ENCODE measurements at places on chromosomes 4 and X. TPM values are rescaled to one million over a fixed set of nuclear protein-coding genes. Genes with fewer than 3 reads are reported as not detected.

DNA sequence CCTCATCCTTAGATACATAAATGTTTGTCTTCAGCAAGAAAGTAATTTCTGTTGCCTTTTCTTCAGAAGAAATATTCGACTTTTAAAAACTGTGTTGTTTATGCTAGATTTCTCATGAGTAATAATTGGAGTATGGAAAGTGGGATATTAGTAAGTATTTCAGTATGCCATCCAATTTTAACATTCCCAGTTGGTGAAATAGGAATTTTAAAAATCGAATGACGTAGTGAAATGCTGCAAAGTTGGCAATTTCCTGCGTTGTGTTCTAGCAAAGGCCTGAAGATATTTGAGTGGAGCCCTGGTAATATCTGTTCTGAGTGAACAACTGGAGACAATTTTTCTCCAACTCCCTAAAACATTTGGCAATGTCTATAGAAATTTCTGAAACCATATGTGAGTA lies 190.1 kb downstream of the ZNF330 start:
- no peaks in the 10 kb centered on the region for H3K4me1 ChIP-seq
- no peak overlapping the region for H3K27ac ChIP-seq
- H3K36me3 ChIP-seq, result no peaks in the 10 kb centered on the region
- DNase-seq, result no peak

DNA sequence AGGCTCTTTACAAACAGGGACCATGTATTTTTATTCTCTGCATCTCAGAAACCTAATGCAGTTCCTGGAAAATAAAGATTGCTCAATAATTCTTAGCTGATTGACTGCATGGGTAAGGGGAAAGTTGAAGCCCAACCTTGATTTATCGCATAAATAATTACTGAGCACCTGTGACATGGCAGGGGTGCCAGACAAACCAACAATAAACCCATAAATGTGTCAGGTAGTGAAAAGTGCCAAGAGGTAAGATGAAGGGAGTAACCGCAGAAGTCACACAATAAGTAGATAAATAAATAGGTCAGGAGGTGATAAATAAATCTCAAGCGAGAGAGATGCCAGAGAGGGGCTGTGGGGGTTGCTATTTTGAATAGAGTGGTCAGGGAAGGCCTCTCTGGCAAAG lies 20.1 kb upstream of the AP1S2 start:
- H3K36me3 ChIP-seq, result no peaks in the 10 kb centered on the region
- no peaks in the 10 kb centered on the region for H3K27me3 ChIP-seq
- H3K4me3 ChIP-seq, result no peak overlapping the region

- H3K4me1 ChIP-seq, result no peaks in the 10 kb centered on the region
- H3K27ac ChIP-seq, result no peak overlapping the region
- no peaks in the 10 kb centered on the region for H3K36me3 ChIP-seq
- H3K27me3 ChIP-seq, result no peaks in the 10 kb centered on the region
- no peak overlapping the region for H3K4me3 ChIP-seq
Observed at GRCh38 chrX:94216738-94217137, 542.7 kb downstream of the FAM133A start.

DNA sequence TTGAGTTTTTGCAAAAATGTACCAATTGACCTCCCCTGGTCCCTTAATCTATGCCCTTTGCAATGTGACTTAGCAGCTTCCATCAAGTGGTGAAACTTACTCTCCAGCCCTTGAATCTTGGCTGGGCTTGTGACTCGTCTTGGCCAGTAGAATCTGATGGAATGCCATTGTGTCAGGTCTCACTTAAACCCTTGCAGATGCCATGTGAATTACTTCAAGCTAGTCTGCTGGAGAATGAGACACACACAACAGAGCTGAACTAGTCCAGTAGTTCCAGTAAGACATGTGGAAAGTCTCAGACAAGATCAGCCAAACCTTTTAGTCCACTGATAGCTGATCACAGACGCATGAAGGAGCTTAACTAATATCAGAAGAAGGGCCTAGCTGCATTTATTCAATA lies 567.8 kb upstream of the CPEB2 start:
- H3K27ac ChIP-seq, result no peak overlapping the region
- H3K36me3 ChIP-seq, result no peaks in the 10 kb centered on the region
- no peaks in the 10 kb centered on the region for H3K4me1 ChIP-seq
- H3K27me3 ChIP-seq, result no peaks in the 10 kb centered on the region

DNA sequence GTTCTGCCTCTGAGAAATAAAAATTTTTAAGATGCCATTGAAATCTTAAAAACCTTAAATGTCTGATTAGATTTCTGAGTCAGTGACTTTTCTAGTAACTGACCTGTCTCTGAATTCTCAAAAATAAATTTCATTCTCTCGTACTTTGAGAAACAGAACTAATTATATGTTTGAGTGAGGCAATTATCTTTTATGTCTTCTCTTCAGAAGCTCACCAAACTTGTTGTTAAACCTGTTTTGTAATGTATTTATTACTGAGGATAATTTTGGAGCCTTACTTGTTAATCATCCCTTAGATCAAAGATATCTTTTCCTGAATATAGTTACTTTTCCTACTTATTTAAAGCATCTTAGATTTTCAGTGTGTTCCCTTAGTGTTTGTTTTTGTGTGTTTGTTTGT lies 64.5 kb upstream of the MMAA start:
- H3K4me3 ChIP-seq, result no peak overlapping the region
- H3K27me3 ChIP-seq, result no peaks in the 10 kb centered on the region
- peaks cover under 1% of the 10 kb centered on the region for H3K36me3 ChIP-seq

DNA sequence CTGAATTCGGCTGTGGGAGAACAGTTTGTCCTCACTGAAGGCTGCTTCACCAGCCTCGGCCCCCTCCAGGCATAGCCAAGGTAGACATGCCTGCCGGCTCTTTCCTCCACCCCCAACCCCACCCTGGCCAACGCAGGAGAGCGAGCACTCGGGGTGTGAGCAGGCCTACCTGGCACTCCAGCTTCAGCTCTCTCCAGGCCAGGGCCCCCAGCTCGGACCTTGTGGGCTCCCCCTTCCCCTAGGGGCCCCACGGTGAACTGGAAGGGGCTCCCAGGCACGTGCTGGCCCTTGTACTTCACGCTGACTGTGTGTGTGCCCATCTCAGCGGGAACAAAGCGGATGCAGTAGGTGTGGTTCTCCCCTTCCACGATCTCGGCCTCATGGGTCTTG lies 22.4 kb downstream of the FLNA start:
- H3K36me3 ChIP-seq, result peaks cover 32% of the 10 kb centered on the region
- no peaks in the 10 kb centered on the region for H3K27me3 ChIP-seq
- H3K4me1 ChIP-seq, result no peaks in the 10 kb centered on the region

DNA sequence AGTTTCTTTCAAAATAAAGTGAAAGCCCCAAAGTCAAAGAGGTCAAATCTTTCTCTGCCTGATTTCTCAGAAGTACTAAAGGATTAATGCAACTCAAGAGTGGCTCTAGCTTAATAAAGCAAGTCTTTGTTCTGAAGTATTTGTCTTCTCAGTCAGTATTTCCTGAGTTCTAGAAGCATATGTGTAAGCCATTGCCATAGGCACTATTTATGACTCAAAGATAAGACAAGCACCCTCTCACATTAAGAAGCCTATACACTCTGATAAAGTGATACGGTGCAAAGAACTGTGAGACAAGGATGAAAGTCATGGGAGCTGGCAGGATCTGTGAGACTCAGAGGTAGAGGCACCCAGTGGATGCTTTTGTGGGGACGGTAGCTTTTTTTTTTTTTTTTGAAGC lies 60.9 kb downstream of the AASDH start:
- no peaks in the 10 kb centered on the region for H3K36me3 ChIP-seq
- DNase-seq, result no peak
- no peaks in the 10 kb centered on the region for H3K27me3 ChIP-seq
- H3K27ac ChIP-seq, result no peak overlapping the region
- no peak overlapping the region for H3K4me3 ChIP-seq
- no peaks in the 10 kb centered on the region for H3K4me1 ChIP-seq

- H3K27ac ChIP-seq, result no peak overlapping the region
- peaks cover 4% of the 10 kb centered on the region for H3K4me1 ChIP-seq
Observed at GRCh38 chrX:136214551-136214950, 36.6 kb downstream of the MAP7D3 start.

The STAP1 gene
- not detected for polyA plus RNA-seq

The RPL9 gene
- 1,162 TPM for polyA plus RNA-seq

The HAND2 gene
- not detected for polyA plus RNA-seq

Data from keratinocyte (primary cell).